Globus pallidus (tissue), 1 donor: ENCODE measurements at places on chromosomes 6 and 20.

GRCh38 chr6:107080036-107080435 lies 35.3 kb downstream of the BEND3 start:
- no peak for DNase-seq

DNA sequence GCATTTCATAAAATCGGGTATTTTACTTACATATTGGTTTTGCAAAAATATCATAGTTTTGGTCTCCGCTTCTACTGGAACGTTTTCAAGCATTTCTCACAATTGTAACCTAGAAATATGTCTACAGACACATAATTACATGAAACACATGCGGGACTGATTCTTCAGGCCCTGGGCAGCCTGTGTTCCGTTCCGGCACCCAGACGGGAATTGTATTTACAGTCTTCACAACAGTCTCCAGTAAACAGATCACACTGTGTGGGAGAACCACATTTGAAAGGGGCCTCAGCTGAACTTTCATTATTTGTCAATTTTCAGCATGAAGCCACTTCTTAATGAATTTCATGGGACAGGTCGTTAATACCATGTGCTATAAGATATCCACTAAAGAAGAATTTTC lies 196.9 kb downstream of the DST start:
- no peak for DNase-seq

- DNase-seq, result no peak
Observed at GRCh38 chr6:46985943-46986342, 56.2 kb downstream of the ADGRF1 start.

DNA sequence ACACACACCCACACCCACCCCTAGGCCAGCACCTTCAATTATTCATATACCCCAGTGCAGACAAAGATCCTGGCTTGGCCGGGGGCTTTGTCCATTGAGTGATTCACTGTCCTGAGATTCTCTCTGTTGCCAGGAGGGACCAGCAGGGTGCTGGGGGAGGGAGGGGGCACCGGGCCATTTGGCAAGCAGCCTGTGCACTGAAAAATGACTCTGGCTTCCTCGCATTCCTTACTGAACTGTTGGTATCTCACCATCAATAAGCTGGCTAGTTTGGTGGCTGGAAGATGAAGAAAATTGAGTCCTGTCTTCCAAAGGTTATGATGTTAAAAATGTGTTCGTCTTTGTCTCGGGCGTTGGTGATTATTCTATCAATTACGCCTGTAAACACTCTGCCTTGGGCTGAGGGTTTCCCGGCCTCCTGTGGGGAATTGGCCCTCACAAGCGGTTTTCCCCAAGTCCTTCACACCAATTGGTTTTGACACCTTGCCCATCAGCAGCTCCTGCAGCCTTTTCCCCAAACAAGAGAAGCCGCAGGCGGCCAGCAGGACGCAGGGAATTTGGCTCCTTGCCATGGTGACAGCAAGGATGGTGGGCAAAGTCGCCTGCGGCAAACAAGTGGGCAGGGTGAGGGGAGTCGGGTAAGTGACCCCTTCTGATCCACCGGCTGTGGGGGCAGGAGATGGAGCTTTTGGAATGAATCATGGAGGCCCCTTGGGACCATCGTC lies 4.9 kb downstream of the VSTM2L start:
- no peak for DNase-seq
